ENCODE measurements at places on chromosomes 12 and 14.

DNA sequence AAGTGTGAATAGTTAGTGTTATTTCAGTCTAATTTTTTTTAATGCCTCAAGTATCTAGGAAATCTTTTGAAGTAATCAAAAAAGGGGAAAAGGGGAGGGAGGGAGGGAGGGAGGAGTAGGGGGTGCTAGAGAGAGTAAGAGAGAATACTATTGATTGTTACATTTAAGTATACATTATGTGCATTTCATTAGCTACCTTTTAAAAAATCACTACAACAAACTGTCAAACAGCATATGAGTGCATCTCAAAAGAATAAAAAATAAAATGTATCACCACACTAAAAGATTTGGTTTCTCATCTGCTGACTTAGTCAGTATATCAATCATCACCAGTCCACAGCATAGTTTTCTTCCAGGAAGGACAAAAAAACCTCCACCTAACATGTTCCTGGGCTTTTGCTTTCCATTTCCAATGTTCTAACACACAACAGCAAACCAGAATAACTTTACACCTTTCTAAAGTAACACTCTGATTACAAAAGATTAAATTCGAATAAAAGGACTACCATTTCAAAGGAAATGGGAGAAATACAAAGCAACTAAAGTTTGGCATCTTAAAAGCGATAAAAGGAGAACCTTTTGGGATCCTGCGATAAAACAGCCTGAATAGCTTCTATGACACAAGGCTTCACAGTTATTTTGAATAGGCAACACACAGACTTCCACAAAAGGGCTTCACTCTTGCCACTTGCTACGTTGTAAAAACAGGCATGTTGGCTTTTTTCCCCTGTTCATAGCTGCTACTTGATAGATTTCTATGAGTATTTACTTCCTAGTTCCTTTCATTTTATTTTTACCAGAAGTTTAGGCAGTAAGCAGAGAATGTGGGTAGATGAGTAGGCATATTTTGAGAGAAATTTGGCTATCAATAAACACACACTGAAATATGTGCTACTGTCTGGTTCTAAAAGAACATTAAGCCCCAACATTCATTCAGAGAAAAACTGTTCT is 160.9 kb downstream of the EPS8 start:
- peak; percentile 81 for DNase-seq

DNA sequence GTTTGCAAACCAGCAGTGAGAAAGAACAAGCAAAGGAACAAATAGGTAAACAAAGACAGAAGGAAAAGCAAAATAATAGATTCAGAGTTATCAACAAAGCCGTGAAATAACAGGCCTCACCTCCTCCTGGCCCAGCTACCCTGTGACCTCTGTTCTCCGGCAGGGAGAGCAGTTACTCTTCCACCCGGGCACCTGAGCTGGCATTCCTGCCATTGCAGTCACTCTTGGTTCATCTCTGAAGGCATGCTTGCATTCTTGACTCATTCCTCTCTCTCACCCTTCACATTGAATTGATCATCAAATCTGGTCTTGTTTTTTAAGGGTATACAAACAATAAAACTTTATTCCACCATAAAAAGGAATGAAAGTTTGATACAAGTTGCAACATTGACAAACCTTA is 95.1 kb downstream of the TTC8 start:
- DNase-seq = no peak

DNA sequence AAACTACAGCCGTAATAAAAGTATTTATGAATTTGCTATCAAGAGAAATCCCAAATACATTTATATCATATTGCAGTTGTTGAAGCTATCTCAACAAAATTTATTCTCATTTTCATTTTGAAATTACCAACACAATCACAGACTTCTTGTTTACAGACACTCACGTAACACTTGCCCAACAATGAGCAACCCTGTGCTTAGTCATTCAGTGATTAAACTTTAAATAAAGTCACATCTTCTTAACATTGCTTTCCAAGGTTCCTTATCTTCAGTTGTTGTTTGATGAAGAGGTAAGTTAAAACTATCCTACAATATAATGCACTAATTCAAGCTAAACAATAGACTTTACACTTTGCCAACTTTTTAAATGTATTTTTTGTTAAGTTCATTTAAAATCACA is 601.8 kb downstream of the SLC16A7 start:
- DNase-seq = no peak

GRCh38 chr14:58746261-58746660 is 108.5 kb downstream of the DACT1 start:
- DNase-seq = peak; percentile 30

DNA sequence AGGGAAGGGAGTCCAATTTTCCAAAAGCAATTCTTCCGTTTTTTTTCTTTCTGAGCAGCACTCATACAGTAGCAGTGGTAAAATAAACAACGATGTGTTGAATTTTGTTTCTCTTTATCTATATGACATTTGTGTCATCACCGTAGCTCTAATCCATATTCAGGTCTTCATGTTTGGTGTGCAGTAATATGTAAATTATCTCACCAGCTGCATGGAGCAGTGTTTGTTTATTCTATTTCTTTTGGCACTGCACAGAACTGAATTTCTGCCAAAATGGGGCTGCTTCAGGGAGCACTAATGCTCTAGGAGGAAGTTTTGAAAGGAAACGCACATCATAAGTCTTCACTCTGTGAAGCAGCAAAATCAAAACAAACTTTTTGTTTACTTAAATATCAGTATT is 130.0 kb upstream of the NPAS3 start:
- no peak for DNase-seq

GRCh38 chr12:47004634-47005033 is 74.8 kb upstream of the PCED1B start:
- DNase-seq = peak; percentile 76

DNA sequence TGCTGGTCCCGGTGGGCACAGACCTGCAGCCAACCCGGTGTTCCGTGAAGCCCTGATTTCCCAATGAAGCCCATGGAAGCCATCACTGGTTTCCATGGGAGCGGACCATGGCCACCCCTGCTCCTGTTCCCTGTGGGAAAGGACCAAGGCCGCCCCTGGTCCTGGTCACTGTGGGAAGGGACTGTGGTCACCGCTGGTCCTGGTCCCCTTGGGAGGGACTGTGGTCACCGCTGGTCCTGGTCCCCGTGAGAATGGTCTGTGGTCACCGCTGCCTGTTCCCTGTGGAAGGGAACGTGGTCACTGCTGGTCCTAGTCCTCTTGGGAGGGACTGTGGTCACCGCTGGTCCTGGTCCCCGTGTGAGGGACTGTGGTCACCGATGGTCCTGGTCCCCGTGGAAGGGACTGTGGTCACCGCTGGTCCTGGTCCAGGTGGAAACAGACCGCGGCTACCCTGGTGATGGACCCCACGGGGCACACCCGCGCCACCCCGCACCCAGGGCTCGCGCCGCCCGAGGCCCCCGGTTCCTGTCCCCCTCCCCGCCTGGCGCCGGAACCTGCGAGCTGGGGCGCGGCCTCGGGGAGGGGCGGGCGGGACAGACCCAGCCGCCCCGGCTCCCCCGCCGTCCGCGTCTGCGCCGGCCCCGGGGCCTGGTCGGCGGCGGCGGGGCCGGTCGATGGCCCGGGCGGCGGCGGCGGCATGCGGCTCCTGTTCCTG is at the start of gene GLT1D1:
GLT1D1 (plus strand) TSS at position 594 of the 715 bp plus-strand sequence; CDS start at position 698, 104 bp downstream.
- DNase-seq = no peak

DNA sequence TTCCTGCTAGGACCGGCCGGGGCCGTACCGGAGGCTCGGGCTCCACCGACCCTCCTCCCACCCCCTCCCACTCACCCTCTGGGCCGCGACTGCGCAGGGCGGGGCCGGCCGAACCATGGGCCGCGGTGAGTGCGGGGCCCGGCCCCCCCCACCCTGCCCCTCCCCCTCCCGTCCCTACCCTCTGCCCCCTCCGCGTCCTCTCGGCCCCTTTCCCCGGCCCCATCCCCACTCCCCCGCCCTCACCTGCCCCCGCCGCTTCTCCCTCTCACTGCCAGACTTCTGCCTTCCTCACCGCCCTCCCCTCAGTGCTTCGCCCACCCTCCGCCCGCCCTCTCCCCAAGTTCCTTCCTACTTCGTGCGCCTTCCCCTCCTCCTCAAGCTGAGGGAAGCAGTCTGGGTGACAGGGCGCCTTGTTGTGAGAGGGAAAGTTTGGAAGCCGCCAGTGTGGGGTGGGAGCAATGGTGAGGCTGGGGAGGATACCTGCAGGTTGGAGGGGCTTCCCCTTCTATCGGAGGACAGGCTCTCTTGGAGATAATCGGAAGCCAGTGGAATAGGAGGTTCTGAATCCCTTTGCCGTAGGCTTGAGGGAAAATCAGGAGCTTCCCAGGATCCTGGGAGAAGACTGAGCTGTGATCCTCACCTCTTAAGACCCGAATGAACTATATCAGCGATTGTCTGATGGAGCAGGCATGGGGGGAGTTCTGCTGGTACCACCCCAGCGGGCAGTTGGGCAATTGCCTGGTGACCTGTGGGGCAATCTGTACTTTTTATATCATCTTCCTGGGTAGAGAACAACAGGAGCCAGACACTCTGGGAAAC is 472 bp downstream of the MBD6 start:
- peak; percentile 90 for DNase-seq

- DNase-seq = no peak
Observed at GRCh38 chr12:123696646-123697045, 15.5 kb upstream of the ATP6V0A2 start.

DNA sequence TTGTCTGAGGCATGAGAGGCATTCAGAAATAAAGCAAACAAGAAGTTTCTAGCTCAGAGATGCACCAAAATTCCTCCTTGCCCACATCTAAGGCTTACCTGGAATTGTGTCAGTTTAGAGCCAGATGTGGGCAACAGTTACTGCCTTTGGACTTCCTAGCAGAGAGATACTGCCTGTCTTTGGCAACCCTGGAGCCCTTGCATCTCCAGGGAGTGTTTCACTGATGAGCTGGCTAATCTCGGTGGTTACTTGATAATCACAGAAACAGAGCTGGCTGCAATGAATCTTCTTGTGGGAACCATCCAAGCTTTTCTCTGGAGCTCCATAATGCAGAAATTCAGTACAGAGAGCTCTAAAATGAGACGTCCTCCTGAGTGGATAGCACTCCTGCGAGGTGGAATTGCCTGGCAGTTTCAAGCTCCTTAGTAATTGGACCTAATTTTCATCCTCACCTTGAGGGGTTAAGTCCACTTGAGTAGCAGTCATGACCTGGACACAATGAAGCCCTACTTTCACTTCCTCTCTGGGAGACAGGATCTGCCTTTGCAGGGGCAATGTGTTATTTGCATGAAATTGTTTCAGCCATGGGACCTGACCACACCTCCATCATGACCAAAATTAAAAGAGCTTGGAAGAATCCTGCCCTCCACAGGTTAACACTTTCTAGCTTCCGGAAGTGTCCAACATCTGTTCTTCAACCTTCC is 108.8 kb upstream of the ARHGAP5 start:
- no peak for DNase-seq

DNA sequence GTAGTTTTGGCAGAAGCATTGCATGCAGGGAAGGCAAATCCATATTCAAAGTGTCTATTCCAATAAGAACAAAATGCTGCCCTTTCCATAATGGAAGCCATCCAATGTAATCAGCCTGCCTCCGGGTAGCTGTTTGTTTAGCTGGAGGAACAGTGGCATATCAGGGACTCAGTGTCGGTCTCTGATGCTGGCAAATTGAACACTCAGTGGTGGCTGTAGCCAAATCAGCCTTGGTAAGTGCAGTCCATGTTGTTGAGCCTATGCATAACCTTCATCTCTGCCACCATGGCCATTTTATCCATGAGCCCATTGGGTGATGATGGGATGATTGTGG is 147.8 kb upstream of the MAX start:
- DNase-seq = no peak

- DNase-seq = no peak
Observed at GRCh38 chr12:120998435-120998834, 17.9 kb downstream of the C12orf43 start.

GRCh38 chr14:31740688-31741087 is 179.5 kb downstream of the NUBPL start:
- no peak for DNase-seq

GRCh38 chr12:132593938-132594358 is 16.4 kb downstream of the LRCOL1 start:
- peak; percentile 70 for DNase-seq

- peak; percentile 36 for DNase-seq
Observed at GRCh38 chr14:72924337-72924736, 1.9 kb upstream of the DCAF4 start.

DNA sequence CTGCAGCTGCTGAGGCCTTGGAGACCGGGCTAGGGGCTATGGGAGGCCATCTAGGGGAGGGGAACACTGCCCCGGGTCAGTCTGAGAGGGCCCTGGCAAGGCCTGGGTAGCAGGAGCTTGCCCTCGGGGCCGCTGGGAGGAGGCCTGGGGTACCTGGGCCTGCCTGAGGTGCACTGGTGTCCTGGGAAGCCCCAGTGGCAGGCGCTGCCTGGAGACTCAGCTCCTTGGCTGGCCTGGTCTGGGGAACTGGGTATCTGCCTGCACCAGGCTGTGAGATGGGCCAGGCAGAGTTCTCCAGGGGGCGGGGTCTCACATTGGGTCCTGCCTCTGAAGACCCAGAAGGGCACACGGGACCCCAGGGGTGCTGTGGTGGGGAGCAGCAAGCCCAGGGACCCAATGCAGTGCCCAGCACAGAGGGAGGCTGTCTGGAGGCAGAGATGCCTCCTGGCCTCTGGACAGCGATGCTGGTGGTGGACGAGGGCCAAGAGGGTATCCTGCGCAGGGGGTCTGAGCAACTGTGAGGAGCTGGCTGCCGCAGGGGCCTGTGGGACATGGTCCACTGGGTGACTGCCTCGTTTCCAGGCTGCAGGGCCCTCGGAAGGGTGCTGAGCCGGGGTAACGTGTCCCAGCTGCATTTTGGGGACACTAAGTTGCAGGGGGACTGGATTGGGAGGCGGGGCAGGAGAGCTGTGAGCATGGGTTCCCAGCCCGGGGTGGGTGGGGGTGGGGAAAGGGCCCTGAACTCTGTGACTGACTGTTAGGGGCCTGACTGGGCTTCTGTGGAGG is 7.4 kb upstream of the MTA1 start:
- no peak for DNase-seq

GRCh38 chr12:57213058-57213715 is 3.4 kb upstream of the NXPH4 start:
- peak; percentile 87 for DNase-seq

GRCh38 chr14:31070431-31070830 is 44.3 kb upstream of the STRN3 start:
- DNase-seq = no peak

DNA sequence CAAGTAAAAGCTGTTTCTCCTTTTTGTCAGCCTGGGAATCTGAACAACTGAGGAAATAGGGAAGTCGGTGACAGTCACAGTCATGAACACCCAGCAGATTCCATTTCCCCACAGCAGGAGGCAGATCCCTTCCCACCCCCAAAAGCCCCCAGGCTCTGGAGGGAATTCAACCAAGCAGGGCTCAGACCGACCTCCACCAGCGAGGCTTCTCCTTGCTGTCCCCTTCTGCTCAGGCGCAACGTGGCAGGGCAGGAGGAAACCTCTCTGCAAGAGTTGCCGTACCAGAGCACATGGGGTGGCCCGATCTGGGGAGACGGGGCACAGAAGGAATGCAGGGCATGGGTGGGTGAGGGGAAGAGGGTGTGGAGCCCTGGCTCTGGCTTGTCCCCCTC is 319 bp downstream of the GALNT6 start:
- DNase-seq = peak; percentile 78

- DNase-seq = peak; percentile 55
Observed at GRCh38 chr14:36835128-36835527, 173.5 kb downstream of the PAX9 start.

Measured in OCI-M1 (cell line).